Ascending aorta (tissue), 2 donors: ENCODE measurements at places on chromosomes 3 and 15. TPM values are rescaled to one million over a fixed set of nuclear protein-coding genes. Genes with fewer than 3 reads are reported as not detected.

The ADCY5 gene
- total RNA-seq = 32.2 TPM

The XCR1 gene
- not detected for total RNA-seq

The UTS2B gene
- total RNA-seq = 16.8 TPM

The MYL3 gene
- 3.6 TPM for total RNA-seq

The EIF1B gene
- 21.7 TPM for total RNA-seq

The BUB1B gene
- total RNA-seq = not detected

The TMEM207 gene
- total RNA-seq = not detected

DNA sequence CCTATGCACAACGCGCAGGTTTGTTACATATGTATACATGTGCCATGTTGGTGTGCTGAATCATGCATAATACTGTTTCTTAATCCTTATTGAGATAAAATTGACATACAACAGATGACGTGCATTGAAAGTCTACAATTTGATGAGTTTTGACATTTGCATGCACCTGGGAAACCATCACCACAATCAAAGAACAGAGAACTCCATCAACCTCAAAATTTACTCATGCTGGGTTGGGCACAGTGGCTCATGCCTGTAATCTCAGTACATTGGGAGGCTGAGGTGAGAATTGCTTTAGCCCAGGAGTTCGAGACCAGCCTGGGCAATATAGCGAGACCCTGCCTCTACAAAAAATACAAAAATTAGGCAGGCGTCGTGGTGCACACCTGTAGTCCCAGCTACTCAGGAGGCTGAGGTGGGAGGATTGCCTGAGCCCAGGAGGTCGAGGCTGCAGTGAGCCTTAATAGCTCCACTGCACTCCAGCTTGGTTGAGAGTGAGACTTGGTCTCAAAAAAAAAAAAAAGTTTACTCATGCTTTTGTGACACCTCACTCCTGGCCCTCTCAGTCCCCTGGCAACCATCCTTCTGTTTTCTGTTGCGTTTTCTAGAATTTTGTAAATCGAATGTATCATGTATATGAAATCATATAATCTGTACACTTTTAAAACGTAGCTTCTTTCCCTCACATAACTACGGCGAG, 56.6 kb downstream of the BHLHE40 start:
- no peak overlapping the region for H3K4me3 ChIP-seq
- no peaks in the 10 kb centered on the region for H3K27me3 ChIP-seq
- no peaks in the 10 kb centered on the region for H3K36me3 ChIP-seq
- H3K4me1 ChIP-seq = no peaks in the 10 kb centered on the region
- no peak for DNase-seq

GRCh38 chr3:130850044-130850797, 43.7 kb upstream of the ATP2C1 start:
- H3K36me3 ChIP-seq = no peaks in the 10 kb centered on the region
- H3K4me3 ChIP-seq = peak overlapping the region; percentile 52
- DNase-seq = no peak
- H3K4me1 ChIP-seq = no peaks in the 10 kb centered on the region
- no peaks in the 10 kb centered on the region for H3K27me3 ChIP-seq
- peak overlapping the region; percentile 56 for H3K27ac ChIP-seq

GRCh38 chr3:64943866-64944265, 256.1 kb upstream of the ADAMTS9 start:
- H3K4me3 ChIP-seq = no peak overlapping the region
- H3K36me3 ChIP-seq = no peaks in the 10 kb centered on the region
- peak overlapping the region; percentile 76 for H3K27ac ChIP-seq
- no peaks in the 10 kb centered on the region for H3K27me3 ChIP-seq

- peaks cover 3% of the 10 kb centered on the region for H3K36me3 ChIP-seq
- H3K4me1 ChIP-seq = no peaks in the 10 kb centered on the region
- no peak overlapping the region for H3K27ac ChIP-seq
- no peak overlapping the region for H3K4me3 ChIP-seq
Observed at GRCh38 chr3:196775938-196776337, 36.3 kb downstream of the PAK2 start.

DNA sequence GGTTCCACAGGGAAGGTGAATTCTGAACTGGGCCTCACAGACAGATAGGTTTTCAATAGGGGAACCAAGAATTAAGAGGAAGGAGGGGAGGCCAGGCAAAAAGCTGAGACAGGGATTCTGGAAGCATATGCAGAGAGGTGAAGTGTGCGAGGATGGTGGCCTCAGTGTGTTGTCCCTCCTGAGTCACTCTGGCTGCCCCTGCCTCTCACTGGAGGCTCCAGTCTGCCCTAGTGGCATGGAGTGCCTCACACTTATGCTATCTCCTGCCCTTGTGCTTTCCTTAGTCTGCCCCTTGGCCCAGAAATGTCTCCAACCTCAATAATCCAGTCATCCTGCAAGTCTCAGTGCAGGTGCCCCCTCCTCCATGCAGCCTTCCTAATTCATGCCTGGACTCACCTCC, 32.2 kb upstream of the RBP1 start:
- H3K4me3 ChIP-seq = no peak overlapping the region
- H3K27me3 ChIP-seq = no peaks in the 10 kb centered on the region
- no peaks in the 10 kb centered on the region for H3K36me3 ChIP-seq
- no peak overlapping the region for H3K27ac ChIP-seq
- no peaks in the 10 kb centered on the region for H3K4me1 ChIP-seq

DNA sequence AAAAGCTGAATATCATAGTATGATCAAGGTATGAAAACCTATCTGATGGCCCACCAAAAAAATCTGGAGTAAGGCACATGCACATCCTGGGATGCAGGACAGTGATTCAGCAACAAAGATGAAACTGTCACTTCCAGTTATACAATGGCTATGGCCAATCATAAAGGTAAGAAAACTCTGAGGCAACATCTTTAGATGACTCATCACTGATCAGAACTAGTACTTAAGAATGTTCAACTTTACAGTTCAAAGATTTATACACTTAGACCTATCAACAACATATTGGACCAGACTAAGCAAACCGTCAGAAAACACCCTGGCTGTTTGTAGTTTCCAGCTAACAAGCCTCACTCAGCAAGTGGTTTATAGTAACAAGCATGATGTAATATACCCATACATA, 21.3 kb upstream of the PLCH1 start:
- no peak overlapping the region for H3K4me3 ChIP-seq
- H3K36me3 ChIP-seq = peaks cover 2% of the 10 kb centered on the region
- DNase-seq = no peak
- no peak overlapping the region for H3K27ac ChIP-seq

DNA sequence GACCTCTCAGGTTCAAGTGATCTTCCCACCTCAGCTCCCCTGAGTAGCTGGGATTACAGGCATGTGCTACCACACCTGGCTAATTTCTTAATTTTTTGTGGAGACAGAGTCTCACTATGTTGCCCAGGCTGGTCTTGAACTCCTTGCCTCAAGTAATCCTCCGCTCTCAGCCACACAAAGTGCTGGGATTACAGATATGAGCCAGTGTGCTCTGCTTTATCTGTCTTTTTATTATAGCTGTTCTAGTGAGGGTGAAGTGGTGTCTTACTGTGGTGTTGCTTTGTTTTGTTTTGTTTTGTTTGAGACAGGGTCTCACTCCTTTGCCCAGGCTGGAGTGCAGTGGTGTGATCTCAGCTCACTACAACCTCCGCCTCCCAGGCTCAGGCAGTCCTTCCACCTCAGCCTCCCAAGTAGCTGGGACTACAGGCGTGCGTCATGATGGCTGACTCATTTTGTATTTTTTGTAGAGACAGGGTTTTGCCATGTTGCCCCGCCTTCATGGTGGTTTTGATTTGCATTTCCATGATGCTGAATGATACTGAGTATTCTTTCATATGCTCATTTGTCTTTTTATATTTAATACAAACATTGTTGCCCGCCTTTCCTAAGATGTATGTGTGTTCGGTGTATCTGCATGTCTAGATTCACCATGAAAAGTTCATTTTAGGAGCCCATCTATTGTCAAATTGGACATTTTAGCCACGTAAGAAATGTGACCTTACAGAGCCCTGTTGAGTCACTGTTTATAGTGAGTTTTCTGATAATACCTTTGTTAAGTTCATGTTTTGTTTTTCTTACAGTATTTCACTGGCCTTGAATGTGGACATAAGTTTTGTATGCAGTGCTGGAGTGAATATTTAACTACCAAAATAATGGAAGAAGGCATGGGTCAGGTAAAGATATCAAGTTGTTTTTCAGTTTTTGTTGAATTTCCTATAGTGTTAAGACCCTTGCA, 80.6 kb downstream of the ARIH1 start:
- H3K36me3 ChIP-seq = no peaks in the 10 kb centered on the region
- no peaks in the 10 kb centered on the region for H3K4me1 ChIP-seq
- no peak for DNase-seq
- no peak overlapping the region for H3K27ac ChIP-seq
- H3K4me3 ChIP-seq = no peak overlapping the region
- no peaks in the 10 kb centered on the region for H3K27me3 ChIP-seq

DNA sequence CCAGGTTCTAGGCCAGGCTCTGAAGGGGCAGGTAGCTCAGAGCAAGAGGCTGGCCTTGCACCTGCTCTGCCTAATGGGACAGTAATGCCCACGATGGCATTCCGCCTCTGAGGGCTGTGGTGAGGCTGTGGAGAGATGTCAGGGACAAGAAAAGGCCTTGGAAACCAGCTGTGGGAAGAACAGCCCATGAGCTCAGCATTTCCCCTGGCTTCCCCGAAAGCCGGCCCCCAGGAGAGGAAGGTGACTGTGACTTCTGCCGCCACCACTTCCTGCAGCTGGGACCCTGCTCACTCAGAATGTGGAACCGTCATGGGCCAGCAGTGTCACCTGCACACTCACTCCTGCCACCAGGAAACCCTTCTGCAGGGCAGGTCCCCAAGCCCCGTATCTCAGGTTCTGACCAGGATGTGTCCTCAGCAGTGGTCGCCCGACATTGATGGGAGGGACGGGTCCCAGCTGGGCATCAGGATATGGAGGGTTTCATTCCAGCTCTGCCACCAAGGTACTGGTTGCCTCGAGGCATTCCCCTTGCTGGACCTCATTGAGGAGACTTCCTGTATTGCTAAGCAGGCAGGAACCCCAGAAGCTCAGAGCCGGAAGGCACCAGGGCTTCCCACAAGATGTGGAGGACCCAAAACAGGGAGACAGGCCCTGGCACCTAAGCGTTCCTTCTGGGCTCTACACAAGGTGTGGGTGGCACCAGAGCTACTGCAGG, 30.7 kb downstream of the SEMA7A start:
- no peak for DNase-seq
- H3K27me3 ChIP-seq = no peaks in the 10 kb centered on the region
- no peak overlapping the region for H3K27ac ChIP-seq
- no peaks in the 10 kb centered on the region for H3K36me3 ChIP-seq

- no peak overlapping the region for H3K4me3 ChIP-seq
- H3K27me3 ChIP-seq = no peaks in the 10 kb centered on the region
- H3K27ac ChIP-seq = no peak overlapping the region
- H3K36me3 ChIP-seq = no peaks in the 10 kb centered on the region
Observed at GRCh38 chr15:43974852-43975251, 148.1 kb downstream of the WDR76 start.

GRCh38 chr3:163175970-163176369, 1679.4 kb downstream of the OTOL1 start:
- no peaks in the 10 kb centered on the region for H3K36me3 ChIP-seq
- no peaks in the 10 kb centered on the region for H3K4me1 ChIP-seq
- H3K27me3 ChIP-seq = no peaks in the 10 kb centered on the region
- no peak overlapping the region for H3K27ac ChIP-seq
- DNase-seq = no peak

DNA sequence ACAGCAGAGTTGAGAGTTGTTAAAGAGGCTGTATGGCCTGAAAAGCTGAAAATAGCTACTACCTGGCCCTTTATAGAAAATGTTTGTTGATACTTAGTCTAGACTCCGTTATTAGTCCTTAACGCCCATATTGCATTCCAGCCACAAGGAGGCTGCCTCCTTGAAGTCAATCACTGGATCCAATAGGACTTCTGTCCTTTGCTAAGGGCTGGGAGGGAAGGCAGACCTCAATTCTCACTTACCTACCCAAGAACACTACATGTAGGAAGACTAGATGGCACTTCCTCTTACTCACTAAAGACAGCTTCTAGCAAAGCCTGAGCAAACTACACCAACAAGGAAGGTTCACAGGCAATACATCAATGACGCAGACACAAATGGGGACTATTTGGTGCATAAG, 139.5 kb upstream of the HACD2 start:
- H3K36me3 ChIP-seq = no peaks in the 10 kb centered on the region
- no peak overlapping the region for H3K4me3 ChIP-seq

DNA sequence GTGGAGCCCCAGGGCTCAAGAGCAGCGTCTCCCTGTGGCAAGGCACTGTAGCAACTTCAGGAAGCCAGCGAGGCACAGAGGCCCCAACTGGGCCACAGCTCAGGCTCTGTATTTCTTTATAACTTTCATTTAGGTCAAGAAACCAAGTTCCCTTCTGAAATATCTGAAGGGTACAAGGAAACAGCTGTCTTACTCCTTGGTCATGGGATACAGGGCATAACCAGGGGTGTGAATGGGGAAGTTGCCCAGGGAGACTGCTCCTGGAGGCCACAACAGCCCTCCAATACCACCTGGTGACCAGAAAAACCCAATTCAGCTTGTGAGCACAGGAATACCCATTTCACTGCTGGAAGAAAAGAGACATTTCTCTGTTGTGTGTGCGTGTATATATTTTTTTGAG, 13.3 kb upstream of the SPTBN5 start:
- DNase-seq = no peak
- H3K27me3 ChIP-seq = no peaks in the 10 kb centered on the region
- H3K36me3 ChIP-seq = peaks cover 44% of the 10 kb centered on the region

GRCh38 chr3:57919987-57920386, 88.2 kb upstream of the FLNB start:
- H3K36me3 ChIP-seq = peaks cover 88% of the 10 kb centered on the region
- H3K4me1 ChIP-seq = no peaks in the 10 kb centered on the region
- DNase-seq = no peak
- no peaks in the 10 kb centered on the region for H3K27me3 ChIP-seq

DNA sequence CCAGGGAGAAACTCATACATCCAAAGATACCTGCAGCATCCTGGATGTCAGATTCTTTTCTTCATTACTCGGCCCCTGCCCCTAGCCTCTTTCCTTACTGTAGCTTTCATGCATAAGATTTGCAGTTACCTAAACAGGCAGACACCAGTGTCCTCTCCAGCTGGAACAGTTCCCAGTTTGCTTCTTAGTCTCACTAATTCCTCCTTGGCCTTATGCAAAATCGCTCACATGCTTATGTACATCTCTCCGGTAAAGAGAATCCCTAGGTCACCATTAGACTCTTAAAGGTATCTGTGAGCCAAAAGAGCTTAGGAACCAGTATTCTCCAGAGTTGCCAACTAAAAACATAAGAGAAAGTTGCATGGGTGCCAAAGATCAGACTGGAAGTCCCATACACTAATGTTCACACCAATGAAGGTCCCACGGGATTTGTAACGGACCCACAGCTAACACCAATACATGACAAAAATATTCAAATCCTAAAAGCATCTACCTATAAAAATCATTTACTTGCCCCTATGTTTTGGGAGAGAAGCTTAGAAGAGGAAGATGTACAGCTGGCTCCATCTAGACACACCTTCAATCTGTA, 66.6 kb downstream of the CBLB start:
- H3K27ac ChIP-seq = no peak overlapping the region

GRCh38 chr15:80580536-80581260, 114.4 kb upstream of the ABHD17C start:
- H3K27ac ChIP-seq = no peak overlapping the region
- H3K27me3 ChIP-seq = no peaks in the 10 kb centered on the region
- H3K36me3 ChIP-seq = no peaks in the 10 kb centered on the region
- DNase-seq = no peak
- H3K4me1 ChIP-seq = no peaks in the 10 kb centered on the region
- no peak overlapping the region for H3K4me3 ChIP-seq
